ENCODE measurements at places on chromosomes 13 and 19.

- no peak for DNase-seq
These were observed 152.2 kb downstream of the DCT start for GRCh38 chr13:94327318-94327717.

GRCh38 chr13:96684469-96684868 is 309.8 kb downstream of the OXGR1 start:
- DNase-seq = no peak

DNA sequence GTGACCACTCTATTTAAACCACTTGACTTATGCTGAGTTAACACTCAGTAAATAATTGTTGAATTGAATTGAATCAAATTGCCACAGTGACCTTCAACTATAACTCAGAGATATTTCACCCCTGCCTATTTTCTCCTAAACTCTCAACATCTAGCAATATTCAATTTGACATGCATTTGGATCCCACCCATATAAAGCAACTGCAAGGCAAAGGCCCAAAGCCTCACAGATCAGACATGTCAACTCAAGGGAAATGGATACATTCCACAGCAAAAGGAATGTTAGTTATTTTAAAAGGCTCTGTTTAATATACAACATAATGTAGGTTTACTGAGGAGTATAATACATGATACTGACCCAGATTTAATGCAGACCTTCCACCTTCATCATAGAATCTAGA is 107.4 kb downstream of the KCTD12 start:
- no peak for DNase-seq

GRCh38 chr13:28867564-28867963 is 47.4 kb downstream of the MTUS2 start:
- no peak for DNase-seq

DNA sequence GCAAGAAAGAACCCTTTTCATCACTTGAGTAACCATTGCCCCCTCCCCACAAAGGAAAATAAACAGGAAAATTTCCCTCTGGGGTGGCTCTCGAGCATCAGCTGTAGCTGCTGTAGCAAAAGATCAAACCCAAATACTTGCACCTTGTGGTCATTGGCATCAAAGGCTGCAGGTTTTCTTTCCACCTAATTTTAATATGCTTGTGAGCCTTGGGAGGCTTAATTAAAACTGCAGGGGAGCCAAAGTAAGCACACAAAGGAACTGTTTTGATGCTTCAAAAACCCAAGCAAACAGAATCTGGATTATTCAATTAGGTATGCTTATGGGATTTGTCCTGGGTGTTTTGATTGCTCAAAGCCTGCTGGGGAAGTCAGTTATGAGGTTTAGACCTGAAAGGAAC is 119.5 kb downstream of the SHISA2 start:
- DNase-seq = no peak

DNA sequence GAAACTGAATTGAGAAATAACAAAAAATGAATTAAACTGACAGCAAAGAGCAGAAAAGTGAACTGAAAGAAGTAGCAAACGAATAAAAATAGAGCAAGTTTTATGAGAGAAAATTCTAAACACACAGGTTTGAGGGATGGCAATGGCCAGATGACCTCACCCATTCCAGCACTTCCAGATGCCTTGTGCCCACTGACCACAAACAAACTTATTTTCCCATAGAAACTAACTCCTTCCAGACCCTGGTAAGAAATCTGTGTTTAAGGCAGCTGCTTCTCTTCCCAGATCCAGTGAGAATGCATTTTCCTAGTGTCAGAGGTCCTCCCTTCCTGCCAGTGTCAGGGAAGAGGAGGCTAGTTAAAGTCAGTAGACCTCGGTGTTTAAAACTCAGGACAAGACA is 51.7 kb downstream of the RXFP2 start:
- no peak for DNase-seq

- DNase-seq = no peak
These were observed 41.8 kb downstream of the MBD3L2B start for GRCh38 chr19:6979399-6979798.

- no peak for DNase-seq
These were observed 8.7 kb downstream of the RPS28 start for GRCh38 chr19:8329996-8330395.

DNA sequence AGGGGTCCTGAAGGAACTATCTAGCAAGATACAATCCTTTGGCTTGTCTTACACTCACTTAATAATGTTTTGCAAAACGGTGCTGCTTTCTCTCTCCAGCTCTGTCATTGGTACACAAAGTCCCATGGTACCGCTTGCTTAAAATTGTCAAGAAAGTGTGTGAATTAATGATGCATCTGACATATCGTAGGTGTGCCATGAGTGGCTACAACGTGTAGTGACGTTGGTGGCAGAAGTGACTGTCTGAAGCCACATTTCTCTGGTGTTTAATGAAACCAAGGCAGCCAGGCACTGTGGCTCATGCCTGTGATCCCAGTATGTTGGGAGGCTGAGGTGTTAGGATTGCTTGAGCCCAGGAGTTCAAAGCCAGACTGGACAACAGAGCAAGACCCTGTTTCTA is 2.6 kb downstream of the HSH2D start:
- no peak for DNase-seq

GRCh38 chr13:23637829-23638228 is 67.6 kb downstream of the TNFRSF19 start:
- no peak for DNase-seq

DNA sequence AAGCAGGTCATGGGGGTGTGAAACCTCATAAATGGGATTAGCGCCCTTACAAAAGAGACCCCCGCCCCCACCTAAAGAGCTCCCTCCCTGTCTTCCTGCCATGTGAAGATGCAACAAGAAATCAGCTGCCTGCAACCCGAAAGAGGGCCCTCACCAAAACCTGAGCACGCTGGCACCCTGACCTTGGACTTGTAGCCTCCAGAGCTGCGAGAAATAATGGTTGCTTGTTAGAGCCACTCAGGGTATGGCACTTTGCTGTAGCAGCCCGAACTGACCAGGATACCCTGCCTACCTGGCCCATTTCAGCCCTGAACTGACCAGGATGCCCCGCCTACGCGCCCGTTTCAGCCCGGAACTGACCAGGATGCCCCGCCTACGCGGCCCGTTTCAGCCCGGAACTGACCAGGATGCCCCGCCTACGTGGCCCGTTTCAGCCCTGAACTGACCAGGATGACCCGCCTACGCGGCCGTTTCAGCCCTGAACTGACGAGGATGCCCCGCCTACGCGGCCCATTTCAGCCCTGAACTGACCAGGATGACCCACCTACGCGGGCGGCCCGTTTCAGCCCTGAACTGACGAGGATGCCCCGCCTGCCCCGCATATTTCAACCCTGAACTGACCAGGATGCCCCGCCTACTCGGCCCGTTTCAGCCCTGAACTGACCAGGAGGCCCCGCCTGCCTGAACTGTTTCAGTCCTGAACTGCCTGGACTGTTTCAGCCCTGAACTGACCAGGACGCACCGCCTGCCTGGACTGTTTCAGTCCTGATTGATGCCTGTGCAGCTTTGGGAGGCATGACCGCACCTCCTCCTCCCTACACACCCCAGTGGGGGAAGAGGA is 120.0 kb downstream of the UQCRFS1 start:
- no peak for DNase-seq

DNA sequence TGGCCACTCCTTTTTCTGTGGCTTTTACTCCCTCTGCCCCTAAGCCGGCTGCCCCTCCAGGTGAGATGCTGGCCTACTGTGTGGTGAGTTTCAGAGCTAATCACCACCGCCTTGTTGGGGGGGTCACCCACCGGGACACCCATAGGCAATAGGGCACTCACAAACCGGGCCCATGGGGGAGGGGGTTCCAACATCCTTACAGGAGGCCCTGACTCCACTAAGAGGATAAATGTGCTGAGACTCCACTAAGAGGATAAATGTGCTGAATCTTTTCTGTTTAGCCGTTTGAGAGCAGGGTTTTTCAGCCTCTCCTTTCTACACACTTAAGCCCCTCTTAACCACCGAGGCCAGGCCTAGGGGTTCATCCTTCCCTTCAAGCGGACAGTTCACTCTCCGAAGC is 73.7 kb downstream of the SLC15A1 start:
- DNase-seq = no peak

- no peak for DNase-seq
These were observed 7.8 kb downstream of the FIZ1 start for GRCh38 chr19:55591555-55591954.

DNA sequence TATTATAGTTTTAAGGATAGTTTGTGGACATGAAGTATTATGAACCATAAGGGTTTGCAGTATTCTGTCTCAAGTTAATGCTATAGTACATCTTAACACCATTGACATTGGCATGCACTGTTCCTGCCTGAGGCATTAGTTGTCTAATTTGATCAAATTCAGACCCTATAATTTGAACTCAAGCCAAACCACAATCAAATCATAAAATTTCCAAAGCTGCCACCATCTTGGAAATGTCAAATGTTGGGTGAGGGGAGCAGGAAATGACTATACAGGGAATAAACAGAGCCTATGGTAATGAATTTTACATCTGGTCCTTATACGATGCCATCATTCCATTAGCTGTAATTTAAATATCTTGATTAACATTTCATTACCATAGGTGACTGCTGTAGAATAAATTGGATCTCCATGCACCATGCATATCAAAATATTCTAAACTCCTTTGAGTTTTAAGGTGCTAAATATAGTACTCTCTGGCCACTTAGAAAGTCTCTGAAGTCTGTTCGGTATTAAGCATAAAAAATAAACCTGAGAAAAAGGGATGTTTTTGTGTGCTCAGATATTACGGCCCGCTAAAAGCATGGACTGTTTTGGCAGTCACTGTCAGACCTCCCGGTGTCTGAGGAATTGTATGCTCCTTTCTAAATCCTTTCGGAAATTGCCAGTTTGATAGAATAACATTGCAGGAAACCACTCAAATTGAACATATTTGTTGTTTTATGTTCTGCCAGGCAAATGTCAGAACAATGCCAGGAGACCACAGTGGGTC is 257.7 kb downstream of the SPRY2 start:
- no peak for DNase-seq

GRCh38 chr13:45335397-45336024 is 5.5 kb downstream of the TPT1 start:
- DNase-seq = no peak

GRCh38 chr13:85243831-85244230 is 555.4 kb downstream of the SLITRK6 start:
- no peak for DNase-seq

DNA sequence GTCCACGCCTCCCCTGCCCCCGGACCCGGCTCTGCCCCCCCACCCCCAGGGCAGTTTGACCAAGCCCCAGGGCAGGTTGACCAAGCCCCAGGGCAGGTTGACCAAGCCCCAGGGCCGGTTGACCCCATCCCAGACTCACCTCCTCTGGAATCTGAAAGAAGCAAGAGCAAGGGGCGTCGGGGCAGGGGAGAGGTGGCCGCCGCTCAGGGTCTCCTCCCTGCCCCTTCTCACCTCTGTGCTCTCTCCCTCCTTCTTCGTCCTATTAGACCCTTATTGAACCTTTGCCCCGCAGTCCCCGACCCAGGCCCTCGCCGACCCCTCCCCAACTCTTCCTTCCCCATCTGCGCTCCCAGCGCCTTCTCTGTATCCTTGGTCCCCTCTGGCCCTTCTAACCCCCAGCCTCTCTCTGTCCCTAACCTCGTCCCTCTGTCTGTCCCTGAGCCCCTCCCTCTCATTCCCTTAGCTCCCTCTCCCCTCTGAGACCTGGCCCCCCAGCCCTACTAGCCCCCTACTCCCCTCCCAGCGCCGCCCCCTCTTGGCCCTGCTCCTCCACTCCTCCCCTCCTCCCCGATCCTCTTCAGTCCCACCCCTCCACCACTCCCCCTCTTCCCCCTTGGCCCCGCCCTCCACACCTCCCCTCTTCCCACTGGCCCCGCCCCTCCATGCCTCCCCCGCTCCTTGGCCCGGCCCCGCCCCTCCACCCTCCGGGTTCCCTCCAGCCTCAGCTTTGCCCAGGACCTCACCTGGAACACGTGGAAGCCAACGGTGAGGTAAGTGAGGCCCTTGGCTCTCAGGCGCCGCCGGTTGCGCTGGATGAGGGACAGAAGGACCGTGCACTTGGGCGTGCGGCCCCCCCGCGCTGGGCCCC is 7.6 kb downstream of the CAPN12 start:
- DNase-seq = peak; percentile 36

DNA sequence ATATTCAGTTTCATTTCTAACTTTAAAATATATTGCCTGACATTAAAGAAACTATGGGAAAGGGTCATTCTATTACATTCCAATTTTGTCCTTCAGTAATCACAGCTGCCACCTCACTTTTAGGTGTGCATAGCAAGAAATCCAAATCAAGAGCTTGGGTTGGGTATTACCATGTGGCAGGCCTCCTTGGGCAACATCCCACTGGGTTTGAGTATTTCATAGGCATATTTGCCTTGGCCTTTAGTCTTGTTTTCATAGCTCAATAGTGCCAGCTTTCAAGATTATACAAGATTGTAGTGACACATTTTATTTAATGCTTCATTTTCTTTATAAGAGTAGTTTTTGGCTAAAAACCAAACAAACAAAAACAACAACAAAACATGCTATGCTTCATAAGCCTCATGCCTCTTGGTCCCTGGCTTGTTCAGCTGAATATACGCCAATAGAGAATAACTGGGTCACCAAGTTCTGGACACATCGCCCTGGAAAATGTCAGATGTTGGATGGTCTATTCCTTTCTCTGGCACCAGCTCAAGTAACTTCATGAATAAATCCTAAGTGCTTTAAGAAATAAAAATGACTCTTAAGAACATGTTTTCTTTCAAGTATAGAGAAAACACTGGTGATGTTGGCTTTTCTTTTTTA is 167.4 kb upstream of the STARD13 start:
- DNase-seq = no peak

DNA sequence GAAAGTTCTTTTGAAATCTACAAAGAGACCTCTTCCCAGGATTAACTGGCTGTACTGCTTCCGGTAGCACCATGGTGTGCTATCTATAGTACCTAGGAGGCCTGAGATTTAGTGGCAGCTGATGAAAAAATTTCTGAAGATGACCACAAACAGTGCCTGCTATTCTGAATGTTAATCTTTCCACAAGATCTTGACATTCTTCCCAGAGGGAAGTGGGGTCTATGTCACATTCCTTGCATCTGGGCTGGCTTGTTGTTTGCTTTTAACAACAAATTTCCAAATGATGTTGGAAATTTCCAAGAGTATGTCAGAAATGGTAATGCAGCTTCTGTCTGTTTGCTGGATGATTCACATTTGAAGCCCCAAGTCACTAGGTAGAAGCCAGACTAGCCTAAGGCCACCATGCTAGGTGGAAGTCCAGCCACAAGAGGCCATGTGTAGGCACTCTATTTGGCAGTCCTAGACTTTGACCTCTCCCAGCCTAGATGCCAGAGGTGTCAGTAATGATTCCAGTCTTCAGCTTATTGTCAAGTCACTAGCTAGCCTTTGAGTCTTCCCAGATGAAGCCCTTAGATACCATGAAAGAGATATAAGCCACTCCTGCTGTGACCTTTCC is 22.1 kb downstream of the SPART start:
- no peak for DNase-seq

- DNase-seq = no peak
These were observed 57.7 kb upstream of the TEX29 start for GRCh38 chr13:111262715-111263114.

DNA sequence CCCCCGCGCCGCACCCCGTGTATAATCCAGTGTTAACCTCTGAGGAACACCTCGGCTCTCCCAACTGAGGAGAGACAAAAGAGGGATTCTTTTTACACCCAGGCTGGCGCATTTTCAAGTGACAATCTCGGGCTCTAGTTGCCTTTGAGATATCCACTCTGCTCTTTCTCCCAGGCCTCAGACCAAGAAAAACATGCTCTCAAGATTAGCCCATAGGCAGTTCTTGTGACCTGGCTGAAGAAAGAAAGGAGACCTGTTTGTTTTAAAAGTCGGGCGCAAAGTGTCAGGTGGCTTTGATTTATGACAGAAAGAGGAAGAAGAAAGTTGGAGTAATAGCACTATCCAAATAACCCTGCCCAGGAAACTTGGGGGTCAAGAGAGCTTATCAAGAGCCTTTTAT is 27.3 kb downstream of the SHISA2 start:
- no peak for DNase-seq

- no peak for DNase-seq
These were observed 9.4 kb downstream of the OPA3 start for GRCh38 chr19:45575216-45575615.
